ENCODE measurements at places on chromosomes 4 and X. TPM values are rescaled to one million over a fixed set of nuclear protein-coding genes. Genes with fewer than 3 reads are reported as not detected.

- no peaks in the 10 kb centered on the region for H3K36me3 ChIP-seq
- H3K4me1 ChIP-seq = no peaks in the 10 kb centered on the region
- H3K27me3 ChIP-seq = no peaks in the 10 kb centered on the region
- H3K4me3 ChIP-seq = no peak overlapping the region
- no peak overlapping the region for H3K27ac ChIP-seq
Observed at GRCh38 chr4:142474398-142475087, 371.6 kb downstream of the INPP4B start.

- no peak for DNase-seq
- H3K4me1 ChIP-seq = no peaks in the 10 kb centered on the region
- no peaks in the 10 kb centered on the region for H3K27me3 ChIP-seq
- no peak overlapping the region for H3K27ac ChIP-seq
- no peak overlapping the region for H3K4me3 ChIP-seq
Observed at GRCh38 chrX:136094962-136095361, 52.4 kb upstream of the FHL1 start.

DNA sequence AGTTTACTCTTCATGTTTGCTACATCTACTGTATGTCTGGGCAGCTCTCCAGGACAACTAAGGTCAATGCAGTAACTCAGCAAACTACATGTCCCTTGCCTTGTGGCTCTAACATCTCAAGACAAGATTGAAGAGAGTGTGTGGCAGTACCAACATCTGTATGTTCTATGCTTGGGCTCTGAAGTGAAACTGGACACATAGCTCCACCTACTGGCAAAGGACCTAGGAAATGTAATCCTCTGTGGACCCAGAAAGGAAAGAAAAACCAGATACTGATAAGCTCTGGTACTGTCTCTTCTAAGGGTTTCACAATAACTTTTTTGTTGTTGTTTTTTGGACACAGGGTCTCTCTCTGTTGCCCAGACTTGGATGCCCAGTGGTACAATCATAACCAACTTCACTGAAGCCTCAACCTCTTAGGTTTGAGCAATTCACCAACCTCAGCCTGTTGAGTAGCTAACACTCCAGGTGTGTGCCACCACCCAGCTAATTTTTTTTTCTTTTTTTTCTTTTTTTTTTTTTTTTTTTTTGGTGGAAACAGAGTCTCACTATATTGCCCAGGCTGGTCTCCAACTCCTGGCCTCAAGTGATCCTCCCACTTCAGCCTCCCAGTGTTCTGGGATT is 64.1 kb downstream of the QDPR start:
- no peak for DNase-seq
- peak overlapping the region; percentile 24 for H3K27ac ChIP-seq
- no peak overlapping the region for H3K4me3 ChIP-seq
- H3K4me1 ChIP-seq = no peaks in the 10 kb centered on the region
- no peaks in the 10 kb centered on the region for H3K27me3 ChIP-seq

GRCh38 chr4:77827343-77827742 is 8.2 kb upstream of the CNOT6L start:
- DNase-seq = no peak
- H3K27me3 ChIP-seq = no peaks in the 10 kb centered on the region
- no peak overlapping the region for H3K27ac ChIP-seq

GRCh38 chr4:153341575-153342090 is 2.9 kb upstream of the MND1 start:
- no peaks in the 10 kb centered on the region for H3K36me3 ChIP-seq
- no peak for DNase-seq
- no peak overlapping the region for H3K27ac ChIP-seq
- H3K27me3 ChIP-seq = no peaks in the 10 kb centered on the region
- no peak overlapping the region for H3K4me3 ChIP-seq

- H3K36me3 ChIP-seq = no peaks in the 10 kb centered on the region
- H3K27me3 ChIP-seq = no peaks in the 10 kb centered on the region
- H3K4me3 ChIP-seq = no peak overlapping the region
- H3K27ac ChIP-seq = no peak overlapping the region
Observed at GRCh38 chr4:16826406-16826910, 72.0 kb downstream of the LDB2 start.

- H3K27me3 ChIP-seq = no peaks in the 10 kb centered on the region
- no peak overlapping the region for H3K4me3 ChIP-seq
- no peaks in the 10 kb centered on the region for H3K4me1 ChIP-seq
- DNase-seq = no peak
Observed at GRCh38 chr4:81881855-81882621, 410.3 kb upstream of the RASGEF1B start.

DNA sequence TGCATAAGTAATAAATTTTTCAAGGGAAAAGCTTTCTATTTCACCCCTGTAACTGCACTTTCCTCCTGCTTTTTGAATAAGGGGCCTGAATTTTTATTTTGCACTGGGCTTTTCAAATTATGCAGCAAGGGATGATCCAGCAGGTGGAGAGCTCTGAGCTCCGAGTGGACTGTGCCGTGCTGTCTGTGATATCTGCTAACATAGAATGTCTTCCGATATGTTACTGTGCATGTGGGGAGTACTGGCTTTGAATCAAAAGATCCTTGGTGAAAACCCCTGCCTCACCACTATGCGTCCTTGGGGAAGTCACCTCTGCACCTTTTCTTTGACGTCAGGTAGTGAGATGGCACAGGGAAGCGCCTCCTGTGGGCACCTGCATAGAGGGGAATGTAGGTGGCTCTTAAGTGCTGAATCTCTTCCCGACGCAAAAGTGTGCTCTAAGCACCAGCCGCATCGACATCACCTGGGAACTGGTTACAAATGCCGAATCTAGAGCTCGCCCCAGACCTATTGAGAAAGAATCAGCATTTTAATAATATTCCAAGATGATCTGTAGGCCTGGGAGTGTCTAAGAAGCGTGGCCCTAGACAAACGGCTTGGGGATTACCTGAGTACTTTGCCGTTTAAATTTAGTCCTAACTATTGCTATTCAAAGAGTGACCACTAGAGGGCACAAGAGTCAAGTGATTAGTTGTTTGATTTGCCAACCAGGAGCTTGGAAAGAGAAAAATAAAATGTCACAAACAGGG is 19.2 kb upstream of the WFS1 start:
- H3K27me3 ChIP-seq = no peaks in the 10 kb centered on the region
- no peaks in the 10 kb centered on the region for H3K4me1 ChIP-seq
- H3K4me3 ChIP-seq = no peak overlapping the region
- H3K36me3 ChIP-seq = no peaks in the 10 kb centered on the region

GRCh38 chrX:45524296-45524695 is 323.6 kb upstream of the DIPK2B start:
- peaks cover 7% of the 10 kb centered on the region for H3K27me3 ChIP-seq
- H3K4me1 ChIP-seq = no peaks in the 10 kb centered on the region
- DNase-seq = no peak
- H3K4me3 ChIP-seq = no peak overlapping the region
- H3K36me3 ChIP-seq = no peaks in the 10 kb centered on the region
- no peak overlapping the region for H3K27ac ChIP-seq

DNA sequence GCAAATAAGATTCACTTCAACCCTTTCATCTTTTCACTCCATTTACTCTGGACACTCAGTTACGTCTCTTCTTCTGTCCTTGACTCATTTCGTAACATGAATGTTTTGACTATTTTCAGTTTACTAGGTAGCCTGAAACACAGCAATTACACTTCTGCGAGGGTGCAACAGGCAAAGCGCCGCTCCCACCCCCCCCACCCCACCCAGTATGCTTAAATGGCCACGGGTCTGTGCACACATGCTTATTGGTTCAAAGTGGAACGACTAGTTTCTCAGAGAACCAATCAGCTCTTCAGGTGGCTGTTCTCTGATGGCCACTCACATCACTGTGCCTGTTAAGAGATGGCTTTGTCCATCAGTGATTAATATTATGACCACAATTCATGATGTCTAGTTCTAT is 3.5 kb downstream of the BEND4 start:
- peaks cover 27% of the 10 kb centered on the region for H3K27me3 ChIP-seq
- H3K4me1 ChIP-seq = no peaks in the 10 kb centered on the region
- H3K27ac ChIP-seq = no peak overlapping the region
- H3K36me3 ChIP-seq = no peaks in the 10 kb centered on the region
- DNase-seq = no peak
- no peak overlapping the region for H3K4me3 ChIP-seq

The MAGEE1 gene
- 4.4 TPM for total RNA-seq
